Foreskin keratinocyte (primary cell): ENCODE measurements at places on chromosomes 3 and 15.

- no peak for DNase-seq
These were observed 785.9 kb downstream of the GRM7 start for GRCh38 chr3:7646851-7647250.

GRCh38 chr3:96169111-96169766 lies 645.2 kb upstream of the EPHA6 start:
- no peak for DNase-seq

DNA sequence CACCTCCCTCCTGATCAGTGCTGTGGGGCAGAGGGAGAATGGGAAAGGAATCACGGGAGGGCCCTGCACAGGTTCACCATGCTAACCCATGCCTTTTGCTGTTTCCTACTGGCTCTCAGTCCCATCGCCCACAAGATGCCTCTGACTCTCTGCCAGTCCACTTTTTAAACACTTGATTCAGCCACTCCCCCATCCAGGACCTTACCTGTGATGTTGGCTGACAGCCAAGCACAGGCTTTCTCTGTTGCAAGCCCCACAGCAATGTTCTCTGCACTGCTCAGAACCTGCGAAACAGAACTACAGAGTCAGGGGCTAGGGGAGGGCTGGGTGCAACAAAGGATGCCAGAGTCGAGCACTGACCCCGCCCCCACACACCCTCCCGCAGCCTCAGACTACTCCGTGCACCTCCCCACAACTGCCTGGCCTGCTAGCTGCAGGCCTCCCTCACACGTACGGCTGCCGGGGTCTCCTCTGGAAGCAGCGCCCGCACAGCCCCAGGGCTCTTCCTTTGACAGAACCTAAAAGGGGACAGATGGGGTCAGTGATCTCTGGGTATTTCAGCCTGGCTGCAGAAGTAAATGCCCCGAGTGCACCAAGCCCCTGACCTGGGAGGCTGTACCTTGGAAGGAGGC lies 9.1 kb downstream of the CDAN1 start:
- DNase-seq = no peak

DNA sequence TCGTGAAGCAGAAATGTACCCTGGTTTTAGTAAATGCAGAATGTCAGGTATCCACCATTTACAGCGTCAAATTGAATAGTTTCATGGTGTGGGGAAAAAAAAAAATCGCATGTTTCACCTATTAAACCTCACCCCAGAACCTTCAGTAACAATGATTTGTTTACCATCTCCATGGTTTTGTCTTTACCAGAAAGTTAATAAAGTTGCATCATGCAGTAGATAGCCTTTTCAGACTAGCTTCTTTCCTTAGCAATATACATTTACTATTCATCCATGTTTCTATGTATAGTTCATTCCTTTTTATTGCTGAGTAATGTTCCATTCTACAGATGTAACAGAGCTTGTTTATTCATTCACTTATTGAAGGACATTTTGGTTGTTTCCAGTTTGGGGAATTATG lies 1066.1 kb downstream of the FHIT start:
- no peak for DNase-seq

GRCh38 chr3:122260206-122260605 lies 64.8 kb upstream of the CSTA start:
- DNase-seq = peak; percentile 32

DNA sequence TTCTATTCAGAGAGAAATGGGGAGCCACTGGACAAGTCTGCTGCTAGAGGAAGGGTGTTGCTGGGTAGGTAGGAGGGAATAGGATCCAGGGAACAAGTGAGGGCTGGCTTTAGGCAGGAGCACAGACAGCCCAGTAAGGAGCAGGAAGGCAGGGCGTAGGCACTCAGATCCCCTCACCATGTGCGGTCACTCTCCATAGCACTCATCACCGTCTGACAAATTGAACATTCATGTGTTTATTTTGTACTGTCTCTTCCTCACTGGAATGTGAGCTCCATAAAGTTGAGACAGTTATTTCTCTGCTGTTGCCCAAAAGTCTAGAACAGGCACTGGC lies 24.2 kb upstream of the LRRC34 start:
- no peak for DNase-seq

DNA sequence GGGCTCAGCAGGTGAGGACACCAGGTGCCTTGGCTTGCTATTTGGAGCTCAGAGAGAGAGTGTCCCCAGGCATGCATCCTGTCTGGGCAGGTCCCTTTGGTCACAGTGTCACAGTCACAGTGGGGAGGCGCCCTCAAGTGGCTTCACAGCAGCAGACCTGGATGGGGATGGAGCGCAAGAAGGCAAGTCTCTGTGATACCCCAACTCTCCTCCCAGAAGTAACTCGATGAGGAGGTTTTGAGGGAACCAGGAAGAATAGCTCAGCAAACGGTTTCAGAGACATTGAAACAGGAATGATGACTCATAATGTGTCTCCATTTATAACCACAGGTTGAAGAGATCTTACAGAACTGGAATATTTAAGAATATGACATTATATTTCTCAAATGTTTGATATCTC lies 66.5 kb upstream of the SH3GL3 start:
- DNase-seq = peak; percentile 85

DNA sequence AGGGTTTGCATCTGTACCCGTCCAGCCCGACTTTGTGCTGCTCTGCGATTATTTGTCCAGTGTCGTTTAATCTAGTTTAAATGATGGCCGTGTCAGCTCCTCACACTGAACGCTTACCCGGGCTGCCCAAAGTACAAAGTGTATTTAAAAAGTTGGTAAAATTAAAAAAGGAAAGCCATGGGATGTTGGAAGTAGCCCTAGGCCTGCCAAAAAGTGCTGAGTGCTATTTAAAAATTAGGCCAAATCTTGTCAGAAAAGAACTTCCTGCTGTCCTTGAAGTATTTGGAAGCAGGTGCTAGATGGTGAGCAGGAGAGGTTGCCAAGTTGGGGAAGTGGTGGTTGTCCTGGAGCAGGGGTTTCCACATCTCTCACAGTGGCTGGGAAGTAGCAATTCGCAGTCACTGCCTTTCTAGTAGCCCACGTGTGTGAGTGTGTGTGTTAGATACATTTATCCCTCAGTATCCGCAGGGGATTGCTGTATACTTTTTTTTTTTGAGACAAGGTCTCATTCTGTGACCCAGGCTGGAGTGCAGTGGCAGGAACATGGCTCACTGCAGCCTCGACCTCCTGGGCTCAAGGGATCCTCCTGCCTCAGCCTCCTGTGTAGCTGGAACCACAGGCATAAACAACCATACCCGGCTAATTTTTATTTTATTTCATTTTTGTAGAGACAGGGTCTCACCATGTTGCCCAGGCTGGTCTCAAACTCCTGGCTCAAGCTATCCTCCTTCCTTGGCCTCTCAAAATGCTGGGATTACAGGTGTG lies 664 bp downstream of the PPCDC start:
- no peak for DNase-seq

- no peak for DNase-seq
These were observed 45.5 kb downstream of the PAQR5 start for GRCh38 chr15:69344238-69344637.

DNA sequence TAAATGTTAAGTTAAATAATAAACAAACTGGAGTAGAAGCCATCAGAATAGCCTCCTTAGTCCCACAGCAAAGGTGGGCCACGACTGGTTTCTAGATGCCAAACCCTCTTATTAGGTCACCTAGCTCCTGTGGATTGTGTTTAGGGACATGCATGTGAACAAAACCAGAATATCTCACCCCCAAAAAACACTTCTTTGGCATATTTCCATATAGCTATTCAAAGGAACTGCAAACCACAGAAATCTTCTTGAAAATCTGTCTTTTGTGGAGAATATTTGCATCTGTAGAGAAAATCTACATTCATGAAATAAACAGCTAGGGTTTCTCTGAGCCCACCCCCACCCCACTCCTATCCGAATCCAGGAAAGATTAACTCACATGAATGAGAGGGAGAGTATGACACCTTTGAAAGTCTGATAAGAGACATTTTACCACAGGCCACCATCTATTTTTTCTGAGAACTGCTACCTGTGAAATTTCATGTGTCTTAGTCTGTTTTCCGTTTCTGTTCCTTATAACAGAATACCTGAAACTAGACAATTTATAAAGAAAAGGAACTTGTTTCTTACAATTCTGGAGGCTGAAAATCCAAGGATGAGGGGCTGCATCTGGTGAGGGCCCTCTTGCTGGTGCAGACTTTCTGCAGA lies 159.4 kb downstream of the NEK10 start:
- no peak for DNase-seq

DNA sequence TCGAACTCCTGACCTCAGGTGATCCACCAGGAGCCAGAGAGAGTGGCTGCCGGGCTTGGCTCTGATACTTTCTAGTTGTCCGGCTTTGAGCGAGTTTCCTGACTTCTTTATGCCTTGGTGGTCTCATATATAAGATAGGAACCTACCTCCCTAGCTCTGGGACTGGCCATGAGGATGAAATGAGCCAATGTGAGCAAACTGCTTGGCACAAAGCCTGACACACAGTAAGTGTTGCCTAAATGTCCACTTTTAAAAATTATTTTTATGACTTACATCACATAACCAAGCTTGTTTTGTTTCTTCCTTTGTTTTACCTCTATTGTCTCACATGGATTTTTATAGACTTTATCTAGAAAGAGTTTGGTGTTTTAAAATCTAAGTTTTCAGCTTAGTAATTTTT lies 42.1 kb upstream of the CCDC174 start:
- no peak for DNase-seq

- DNase-seq = no peak
These were observed 181.3 kb upstream of the CTDSPL start for GRCh38 chr3:37680401-37680800.

DNA sequence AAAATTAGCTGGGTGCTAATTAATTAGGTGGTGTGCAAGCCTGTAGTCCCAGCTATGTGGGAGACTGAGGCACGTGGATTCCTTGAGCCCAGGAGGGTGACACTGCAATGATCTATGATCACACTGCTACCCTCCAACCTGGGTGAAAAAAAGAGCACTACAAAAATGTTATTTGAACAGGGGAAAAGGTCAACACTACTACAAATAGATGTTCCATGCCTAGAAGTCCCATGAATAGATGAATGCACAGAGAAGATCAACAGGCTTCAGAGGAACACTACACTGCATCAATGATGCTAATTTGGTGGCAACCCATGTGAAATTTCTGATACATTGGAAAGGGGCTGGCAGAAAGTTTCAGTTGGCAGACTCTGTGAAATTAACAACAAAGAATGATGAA lies 105.4 kb upstream of the FHIT start:
- no peak for DNase-seq

DNA sequence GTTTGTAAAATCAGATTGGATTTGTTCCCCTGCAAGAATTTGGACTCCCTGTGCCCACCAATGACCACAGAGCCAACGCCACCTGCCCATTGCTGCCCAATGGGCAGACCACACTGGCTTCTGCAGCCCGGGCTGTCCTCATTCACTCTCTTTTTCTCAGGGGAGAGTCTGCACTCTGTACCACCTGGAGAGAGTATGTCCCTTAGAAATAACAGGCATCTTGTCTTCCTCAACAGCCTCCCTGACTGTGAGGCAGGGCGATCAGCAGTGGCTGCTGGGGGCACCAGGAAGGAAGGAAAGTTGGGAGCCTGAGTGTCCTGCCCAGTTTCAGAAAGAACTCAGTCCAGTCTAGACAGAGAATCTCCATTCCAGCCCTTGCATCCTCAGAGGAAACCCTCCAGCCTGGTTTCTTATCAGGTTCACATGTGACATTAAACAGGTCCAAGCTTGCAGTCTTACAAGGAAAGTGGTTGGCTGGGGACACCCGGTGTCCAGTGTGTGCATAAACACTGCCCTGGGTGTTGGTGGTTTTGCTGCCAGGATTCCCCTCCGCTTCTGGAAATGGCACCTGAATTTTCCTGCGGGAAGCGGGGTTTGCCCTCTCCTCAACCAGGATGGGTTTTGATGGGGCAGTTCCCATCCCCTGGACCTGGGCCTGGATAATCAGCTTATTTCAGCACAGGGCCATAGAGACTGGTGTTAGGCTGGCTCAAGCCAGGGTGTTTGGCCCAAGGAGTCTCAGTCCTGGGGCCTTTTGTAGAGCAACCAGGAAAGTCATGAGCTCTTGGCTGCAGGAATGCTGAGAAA lies 37.2 kb downstream of the SSUH2 start:
- peak; percentile 22 for DNase-seq

DNA sequence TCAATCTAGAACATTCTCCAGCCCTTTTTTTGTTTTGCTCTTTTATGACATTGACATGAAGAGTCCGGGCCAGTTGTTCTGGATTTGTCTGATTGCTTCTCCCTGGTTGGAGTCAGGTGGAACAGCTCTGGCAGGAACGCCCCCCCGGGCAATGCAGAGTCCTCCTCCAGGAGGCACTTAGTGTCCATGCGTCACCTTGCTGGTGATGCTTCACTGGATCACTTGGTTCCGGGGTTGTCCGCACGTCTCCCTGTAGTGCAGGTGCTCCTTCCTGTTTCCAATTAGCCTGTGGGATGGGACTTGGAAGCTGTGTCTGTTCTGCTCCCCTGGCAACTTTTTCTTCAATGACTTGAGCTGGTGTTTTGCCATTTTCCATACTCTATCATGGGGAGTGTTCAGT lies 9.8 kb downstream of the CSK start:
- DNase-seq = no peak

- no peak for DNase-seq
These were observed 89.7 kb downstream of the TP63 start for GRCh38 chr3:189720736-189721417.

- no peak for DNase-seq
These were observed 133.0 kb downstream of the THRB start for GRCh38 chr3:24361623-24362022.

- DNase-seq = peak; percentile 4
These were observed 31.5 kb upstream of the TFDP2 start for GRCh38 chr3:142180761-142181362.

DNA sequence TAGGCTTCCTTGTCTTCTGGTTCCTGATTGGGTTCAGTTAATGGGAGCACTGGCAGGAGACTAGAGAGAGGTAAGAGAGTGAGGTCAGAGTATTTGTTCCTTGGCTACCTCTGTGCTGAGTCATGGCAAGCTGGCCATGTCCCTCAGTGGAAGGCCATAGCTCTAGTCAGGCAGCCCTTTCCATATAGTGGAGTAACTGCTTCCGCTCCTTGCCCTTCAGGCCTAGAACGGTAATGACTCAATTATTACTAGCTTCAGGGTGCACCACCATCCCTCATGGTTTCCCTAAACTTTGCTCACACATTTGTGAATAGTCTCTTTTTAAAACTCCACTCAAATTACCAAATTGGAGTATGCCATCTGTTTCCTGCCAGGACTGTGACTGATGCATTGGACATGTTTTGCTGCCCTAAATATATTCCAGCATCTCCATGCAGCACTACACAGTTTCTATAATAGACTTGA lies 10.5 kb upstream of the ANO10 start:
- DNase-seq = peak; percentile 71

DNA sequence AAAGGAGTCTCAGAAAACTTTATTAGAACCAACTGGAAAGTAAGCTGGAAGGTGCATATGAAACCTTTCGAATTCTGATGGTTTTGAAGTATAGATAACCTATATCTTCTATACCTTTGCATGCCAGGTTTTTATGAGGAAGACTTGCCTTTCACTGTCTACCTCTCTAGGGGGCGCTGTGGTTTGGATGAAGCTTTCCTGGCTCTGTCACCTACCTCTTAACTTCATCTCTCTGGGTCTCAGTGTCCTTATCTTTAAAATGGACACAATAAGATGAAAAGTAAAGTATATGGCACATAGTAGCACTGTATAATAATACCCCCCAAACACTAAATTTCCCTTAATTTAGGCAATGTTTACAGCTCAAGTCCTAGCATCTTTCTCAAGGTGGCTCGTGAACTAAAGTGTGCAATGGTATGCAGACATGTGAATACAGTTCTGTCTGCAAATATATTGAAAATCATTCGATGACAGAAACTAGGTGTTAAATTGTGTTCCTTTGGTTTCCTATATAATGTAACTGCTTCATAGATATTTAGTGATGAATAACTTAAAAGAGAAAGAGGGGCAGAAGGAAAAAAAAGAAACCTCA lies 314.3 kb downstream of the CHST2 start:
- no peak for DNase-seq
